T-helper 17 cell (primary cell): ENCODE measurements at places on chromosomes 3 and 15.

- no peaks in the 10 kb centered on the region for H3K27me3 ChIP-seq
- no peak for DNase-seq
- H3K27ac ChIP-seq = no peak overlapping the region
- H3K4me1 ChIP-seq = peaks cover 11% of the 10 kb centered on the region
- H3K4me3 ChIP-seq = no peak overlapping the region
Observed at GRCh38 chr15:68375716-68376220, 56.2 kb downstream of the ITGA11 start.

DNA sequence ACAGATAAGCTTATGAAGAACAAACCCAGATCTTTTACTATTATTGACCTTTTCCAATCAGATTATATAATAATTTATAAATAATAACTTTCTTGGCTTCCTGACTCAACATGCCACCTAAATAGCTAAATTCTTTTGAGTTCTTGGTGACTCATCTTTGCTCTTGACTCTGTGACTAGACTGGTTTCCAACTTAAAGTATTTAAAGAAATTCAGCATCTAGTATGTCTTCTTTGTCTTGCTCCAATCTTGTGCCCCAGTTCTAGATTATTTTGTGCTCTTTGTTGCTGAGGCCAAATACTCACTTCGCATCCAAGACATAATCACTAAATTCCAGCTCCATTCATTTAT is 483.2 kb upstream of the TBL1XR1 start:
- DNase-seq = no peak
- no peak overlapping the region for H3K4me3 ChIP-seq
- peaks cover 2% of the 10 kb centered on the region for H3K36me3 ChIP-seq

DNA sequence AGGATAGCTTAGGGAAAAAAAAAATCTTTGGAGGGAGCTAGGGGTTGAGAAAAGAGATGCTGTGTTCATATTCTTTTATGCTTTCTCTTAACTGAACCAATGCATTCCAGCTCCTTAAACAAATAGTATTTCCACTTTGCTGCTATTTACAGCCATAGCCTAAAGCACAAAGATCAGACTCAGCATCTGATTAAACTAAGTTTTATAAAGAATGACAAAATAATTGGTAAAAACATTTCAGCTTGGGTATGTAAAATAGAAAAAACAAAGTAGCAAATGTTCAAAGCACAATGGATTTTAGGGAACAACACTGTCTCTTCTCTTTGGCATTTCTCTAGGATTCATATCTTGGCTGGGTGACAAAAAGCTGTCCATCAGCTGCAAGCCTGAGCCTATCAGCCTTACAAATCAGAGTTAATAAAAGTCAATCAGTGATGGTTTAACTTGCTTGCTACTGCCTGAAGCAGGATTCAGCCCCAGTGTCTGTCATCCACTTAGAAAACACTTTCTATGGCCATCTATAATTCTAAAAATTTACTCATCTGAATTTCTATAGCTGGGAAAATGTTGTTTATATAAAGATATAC is 232.1 kb upstream of the CDIN1 start:
- H3K4me1 ChIP-seq = no peaks in the 10 kb centered on the region
- H3K4me3 ChIP-seq = no peak overlapping the region

DNA sequence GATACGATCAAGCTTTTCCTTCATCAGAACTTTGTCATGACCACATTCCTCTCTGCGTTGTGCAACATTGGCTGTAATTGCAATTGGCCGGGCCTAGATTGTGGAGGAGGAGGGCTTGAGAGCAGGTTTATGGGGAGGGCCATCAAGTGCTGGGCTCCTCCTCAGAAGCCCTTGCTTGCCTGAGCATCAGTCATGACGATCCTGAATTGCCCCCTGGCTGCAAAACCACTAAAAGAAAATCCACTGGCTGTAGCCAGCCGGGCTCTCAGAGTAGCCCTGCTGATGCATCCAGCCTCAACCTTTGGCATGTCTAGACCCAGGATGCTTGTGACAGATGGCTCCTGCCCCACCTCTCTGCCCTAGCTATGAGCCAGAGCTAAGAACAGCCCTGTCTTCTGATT is 13.4 kb upstream of the TRH start:
- peaks cover 4% of the 10 kb centered on the region for H3K4me1 ChIP-seq
- no peak overlapping the region for H3K27ac ChIP-seq
- peaks cover 4% of the 10 kb centered on the region for H3K36me3 ChIP-seq
- no peak overlapping the region for H3K4me3 ChIP-seq

GRCh38 chr3:42503251-42503924 is 945 bp downstream of the VIPR1 start:
- H3K36me3 ChIP-seq = no peaks in the 10 kb centered on the region
- H3K4me1 ChIP-seq = peaks cover 44% of the 10 kb centered on the region
- H3K27me3 ChIP-seq = peaks cover 28% of the 10 kb centered on the region
- H3K27ac ChIP-seq = peak overlapping the region; percentile 81
- peak overlapping the region; percentile 91 for H3K4me3 ChIP-seq
- DNase-seq = no peak

DNA sequence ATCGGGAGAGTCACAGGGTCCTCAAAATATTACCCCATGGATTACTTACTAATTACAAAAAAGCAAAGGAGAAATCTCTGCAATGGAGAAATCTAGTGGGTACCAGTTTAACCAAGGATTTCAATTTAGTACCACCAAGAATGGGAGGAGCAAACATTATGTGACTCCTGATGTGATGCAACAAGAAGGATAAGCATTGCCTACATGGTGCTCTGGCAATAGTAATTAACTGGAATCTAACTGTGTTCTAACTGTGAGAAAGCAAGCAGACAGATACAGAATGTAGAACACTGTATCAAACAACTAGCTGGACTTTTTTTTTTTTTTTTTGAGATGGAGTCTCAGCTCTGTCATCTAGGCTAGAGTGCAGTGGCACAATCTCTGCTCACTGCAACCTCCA is 159.2 kb downstream of the TNIK start:
- no peaks in the 10 kb centered on the region for H3K27me3 ChIP-seq
- DNase-seq = no peak
- no peak overlapping the region for H3K27ac ChIP-seq

- no peak overlapping the region for H3K4me3 ChIP-seq
- DNase-seq = no peak
- no peaks in the 10 kb centered on the region for H3K27me3 ChIP-seq
- no peak overlapping the region for H3K27ac ChIP-seq
Observed at GRCh38 chr3:142077155-142077858, 72.0 kb downstream of the TFDP2 start.

GRCh38 chr3:125245521-125245920 is 33.0 kb upstream of the SLC12A8 start:
- H3K27ac ChIP-seq = no peak overlapping the region
- H3K4me3 ChIP-seq = no peak overlapping the region
- peaks cover 8% of the 10 kb centered on the region for H3K4me1 ChIP-seq
- no peak for DNase-seq
- no peaks in the 10 kb centered on the region for H3K27me3 ChIP-seq
- peaks cover 9% of the 10 kb centered on the region for H3K36me3 ChIP-seq

DNA sequence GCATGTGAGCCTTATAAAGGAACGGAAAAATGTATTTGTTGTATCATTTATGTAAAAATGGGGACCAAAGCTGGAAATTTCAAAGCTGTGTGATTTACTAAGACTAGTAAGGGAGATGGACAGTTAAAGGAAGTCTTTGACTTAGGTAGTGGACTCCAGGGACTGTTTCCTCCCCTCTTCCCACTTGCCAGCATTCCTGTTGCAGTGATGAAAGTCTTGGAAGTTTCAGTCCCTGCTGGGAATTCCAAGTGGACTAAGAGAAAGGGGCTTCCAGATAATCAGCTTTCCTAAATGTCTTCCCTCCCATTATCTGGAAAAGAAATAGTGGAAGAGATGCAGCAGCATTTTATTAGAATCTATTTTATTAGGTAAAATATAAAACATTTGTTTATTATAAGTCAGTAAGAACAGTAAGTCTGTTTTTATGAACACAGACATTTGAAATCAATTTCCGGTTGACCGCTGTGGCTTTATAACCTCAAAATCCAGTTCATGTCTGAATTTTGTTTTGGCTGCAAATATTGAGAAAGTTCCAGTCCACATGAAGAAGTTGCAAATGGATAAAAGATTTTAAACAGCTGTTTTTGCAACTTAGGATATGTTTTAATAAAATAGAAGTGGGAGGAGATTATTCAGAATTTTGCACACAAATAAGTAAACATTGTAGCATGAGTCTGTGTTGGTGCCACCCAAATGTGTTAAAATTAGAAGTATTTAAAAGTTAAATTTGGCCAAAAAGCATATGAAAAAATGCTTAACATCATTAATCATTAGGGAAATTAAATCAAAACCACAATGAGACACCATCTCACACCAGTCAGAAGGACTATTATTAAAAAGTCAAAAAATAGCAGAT is 141.8 kb downstream of the IL20RB start:
- peaks cover 32% of the 10 kb centered on the region for H3K27me3 ChIP-seq
- DNase-seq = no peak
- no peak overlapping the region for H3K27ac ChIP-seq
- H3K36me3 ChIP-seq = no peaks in the 10 kb centered on the region
- no peaks in the 10 kb centered on the region for H3K4me1 ChIP-seq

- no peak overlapping the region for H3K27ac ChIP-seq
- no peak overlapping the region for H3K4me3 ChIP-seq
- DNase-seq = no peak
- peaks cover 9% of the 10 kb centered on the region for H3K36me3 ChIP-seq
- peaks cover 3% of the 10 kb centered on the region for H3K4me1 ChIP-seq
- peaks cover 58% of the 10 kb centered on the region for H3K27me3 ChIP-seq
Observed at GRCh38 chr3:12231431-12231830, 57.4 kb upstream of the PPARG start.

GRCh38 chr15:73078722-73079121 is 26.5 kb downstream of the NEO1 start:
- DNase-seq = no peak
- no peaks in the 10 kb centered on the region for H3K36me3 ChIP-seq
- H3K4me3 ChIP-seq = no peak overlapping the region
- no peak overlapping the region for H3K27ac ChIP-seq
- H3K27me3 ChIP-seq = no peaks in the 10 kb centered on the region

- H3K4me3 ChIP-seq = no peak overlapping the region
- no peaks in the 10 kb centered on the region for H3K36me3 ChIP-seq
Observed at GRCh38 chr3:18258492-18258891, 166.6 kb downstream of the SATB1 start.

DNA sequence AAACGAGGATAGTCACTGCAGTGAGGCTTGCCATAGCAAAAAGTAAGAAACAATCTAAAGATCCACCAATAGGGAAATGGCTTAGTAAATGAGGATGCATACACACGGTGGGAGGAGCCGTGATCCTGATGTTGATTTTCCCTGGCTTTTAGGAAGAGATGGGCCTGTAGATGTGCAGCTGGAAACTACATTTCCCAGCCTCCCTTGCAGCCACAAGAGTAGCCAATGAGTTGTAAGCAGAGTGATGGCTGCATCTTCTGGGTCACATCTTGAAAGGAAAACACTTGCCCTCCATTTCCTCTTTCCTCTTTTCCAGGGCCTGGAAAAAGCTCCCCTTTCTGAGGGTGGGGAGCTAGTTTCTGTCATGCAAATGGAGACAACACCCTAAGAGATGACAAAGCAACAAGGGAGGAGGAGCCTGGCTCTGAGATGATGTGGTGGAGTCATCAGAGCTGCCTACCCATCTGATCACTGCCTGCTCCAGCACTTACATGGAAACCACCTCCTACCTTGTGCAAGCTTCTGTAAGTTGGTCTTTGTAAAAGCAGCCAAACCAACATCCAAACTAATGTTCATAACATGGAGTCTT is 139.1 kb downstream of the TLE3 start:
- peaks cover 7% of the 10 kb centered on the region for H3K27me3 ChIP-seq
- peaks cover 3% of the 10 kb centered on the region for H3K4me1 ChIP-seq
- H3K36me3 ChIP-seq = no peaks in the 10 kb centered on the region

GRCh38 chr3:162670181-162670580 is 1173.6 kb downstream of the OTOL1 start:
- H3K4me3 ChIP-seq = no peak overlapping the region
- H3K27ac ChIP-seq = no peak overlapping the region
- DNase-seq = no peak
- no peaks in the 10 kb centered on the region for H3K36me3 ChIP-seq

DNA sequence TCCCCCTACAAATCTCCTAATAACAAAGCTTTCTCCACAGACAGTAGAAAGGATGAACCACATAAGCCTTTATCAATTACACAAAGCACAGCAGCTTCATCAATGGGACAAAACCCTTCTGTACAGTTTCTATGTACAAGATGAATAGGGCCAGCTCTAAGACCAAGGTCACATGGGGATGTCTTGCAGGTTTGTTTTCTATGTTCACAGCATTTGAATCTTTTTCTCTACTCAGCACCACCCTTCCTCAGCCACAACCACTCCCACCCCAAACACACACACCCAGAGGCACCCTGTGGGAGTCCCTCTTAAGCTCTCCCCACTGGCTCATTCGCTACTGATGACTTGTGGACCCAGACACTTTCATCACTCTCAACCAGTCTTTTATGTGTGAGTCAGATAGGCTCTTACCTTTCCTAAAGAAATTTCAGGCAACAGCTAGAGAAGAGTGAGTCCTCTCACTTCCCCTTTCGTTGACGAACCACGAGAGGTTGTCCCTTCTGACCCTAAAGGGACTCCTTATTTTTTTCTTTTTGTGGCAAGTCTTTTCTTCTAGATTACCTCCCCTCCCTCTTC is 57.9 kb downstream of the ARHGAP31 start:
- H3K4me1 ChIP-seq = peaks cover 29% of the 10 kb centered on the region
- H3K27ac ChIP-seq = peak overlapping the region; percentile 71
- H3K4me3 ChIP-seq = peak overlapping the region; percentile 75
- no peaks in the 10 kb centered on the region for H3K27me3 ChIP-seq
